ENCODE measurements at places on chromosomes 11 and 22.
A peak's percentile ranks its signal among the peaks of the same experiment; 100 is the strongest.

DNA sequence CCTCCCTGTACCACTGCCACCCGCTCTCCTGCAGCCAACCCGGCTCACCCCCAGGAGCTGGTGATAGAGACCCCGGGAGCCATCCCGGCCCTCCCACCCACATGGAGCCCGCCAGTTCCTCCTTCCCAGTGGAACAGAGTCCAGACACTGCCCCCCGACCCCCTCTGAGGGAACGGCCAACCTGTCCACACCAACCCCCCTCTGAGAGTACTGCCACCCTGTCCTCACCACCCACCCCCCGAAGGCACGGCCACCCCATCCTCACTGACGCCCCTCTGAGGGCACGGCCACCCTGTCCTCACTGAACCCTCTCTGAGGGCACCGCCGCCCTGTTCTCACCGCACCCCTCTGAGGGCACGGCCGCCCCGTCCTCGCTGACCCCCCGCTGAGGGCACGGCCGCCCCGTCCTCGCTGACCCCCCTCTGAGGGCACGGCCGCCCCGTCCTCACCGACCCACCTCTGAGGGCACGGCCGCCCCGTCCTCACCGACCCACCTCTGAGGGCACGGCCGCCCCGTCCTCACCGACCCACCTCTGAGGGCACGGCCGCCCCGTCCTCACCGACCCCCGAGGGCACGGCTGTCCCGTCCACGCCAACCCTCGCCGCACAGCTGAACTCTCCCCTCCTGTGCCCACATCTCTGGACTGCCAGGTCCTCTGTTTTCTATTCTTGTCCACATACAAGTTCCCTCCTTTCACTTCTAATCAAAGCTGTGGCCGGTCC is 18.0 kb downstream of the TOLLIP start:
- DNase-seq, result no peak

- DNase-seq, result no peak
Observed at GRCh38 chr11:11291041-11292015, 61.7 kb downstream of the CSNK2A3 start.

DNA sequence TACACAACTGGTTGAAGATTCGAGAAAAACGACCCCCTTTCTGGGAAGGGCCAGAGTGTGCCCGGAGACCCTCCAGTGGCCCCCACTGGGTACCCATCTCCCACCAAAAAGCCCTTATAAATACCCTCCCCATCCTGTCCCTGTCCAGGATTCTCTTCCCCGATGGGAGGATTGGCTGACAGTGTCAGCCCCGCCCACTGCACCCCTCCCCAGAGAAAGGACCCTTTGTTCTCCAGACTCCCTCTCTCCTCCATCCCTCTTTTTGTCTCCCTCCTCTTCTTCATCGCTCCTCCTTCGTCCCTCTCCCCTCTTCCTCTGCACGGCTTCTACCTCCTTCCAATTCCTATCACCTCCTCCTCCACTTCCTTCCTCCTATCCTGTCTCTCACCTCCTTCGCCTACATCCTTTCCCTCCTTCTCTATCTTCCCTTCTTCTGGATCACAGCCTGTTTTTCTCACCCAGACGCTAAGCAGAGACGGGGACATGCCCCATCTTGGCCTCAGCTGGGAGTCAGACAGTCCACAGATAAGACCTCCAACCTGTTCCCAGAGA is 13.3 kb upstream of the MEN1 start:
- DNase-seq, result no peak

DNA sequence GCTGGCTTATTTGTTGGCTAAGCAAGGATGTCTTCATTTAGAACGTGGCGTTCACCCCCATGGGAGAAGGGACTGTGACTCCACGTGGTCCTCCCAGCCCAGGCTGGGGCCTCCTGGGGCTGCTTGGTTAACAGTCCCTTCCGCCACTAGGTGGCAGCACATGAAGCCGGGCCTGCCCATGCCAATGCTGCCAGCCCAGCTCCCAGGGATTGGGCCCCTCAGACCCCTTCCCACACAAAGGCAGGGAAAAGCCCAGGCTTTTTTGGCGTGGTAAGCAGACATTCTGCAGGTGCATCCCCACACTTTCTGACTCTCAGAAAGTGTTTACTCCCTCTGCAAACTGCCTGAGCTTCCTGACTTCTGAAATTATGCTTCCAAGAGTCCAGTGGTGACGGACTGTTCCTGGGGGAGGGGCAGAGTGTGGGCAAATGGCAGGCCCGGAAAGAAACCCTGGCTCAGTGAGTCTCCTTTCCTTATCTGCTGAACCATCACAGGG is 3.1 kb downstream of the CBX6 start:
- DNase-seq, result peak; percentile 77

DNA sequence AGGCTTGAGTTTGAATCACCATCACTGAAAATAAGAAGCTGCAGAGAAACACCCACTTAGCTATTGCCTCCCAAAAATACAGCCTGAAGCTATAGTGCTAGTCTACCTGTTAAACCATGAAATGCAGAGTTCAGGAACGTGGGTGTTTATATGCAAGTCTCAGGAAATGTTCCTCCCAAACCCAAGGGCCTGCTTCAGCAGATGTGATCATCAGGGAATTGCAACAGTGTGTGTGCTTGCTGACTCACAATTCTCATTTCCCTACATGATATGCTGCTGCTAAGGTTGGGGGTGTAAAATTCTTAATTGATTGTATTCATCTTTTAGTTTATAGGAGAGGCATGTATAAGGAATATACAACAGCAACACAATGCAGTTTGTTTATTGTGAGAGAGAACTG is 49.6 kb downstream of the NUP98 start:
- no peak for DNase-seq

GRCh38 chr11:67584881-67585873 is 1.6 kb downstream of the GSTP1 start:
- no peak for DNase-seq

All from stimulated activated CD8-positive, alpha-beta memory T cell treated with anti-CD3 and anti-CD28 coated beads, Interleukin-7, amount 100 ng/mL, for 24 hours (primary cell).